Cardiac muscle cell (in vitro differentiated cells and primary cell): ENCODE measurements at places on chromosomes 11 and 22. TPM values are rescaled to one million over a fixed set of nuclear protein-coding genes. Genes with fewer than 3 reads are reported as not detected.

- peak; percentile 14 for DNase-seq
Measured at GRCh38 chr22:33076343-33076742, 18.2 kb upstream of the SYN3 start.

KCNK4 gene
- not detected in 2 replicates for total RNA-seq

GRCh38 chr11:64485074-64485473 lies 105.9 kb upstream of the SLC22A12 start:
- DNase-seq = no peak

DNA sequence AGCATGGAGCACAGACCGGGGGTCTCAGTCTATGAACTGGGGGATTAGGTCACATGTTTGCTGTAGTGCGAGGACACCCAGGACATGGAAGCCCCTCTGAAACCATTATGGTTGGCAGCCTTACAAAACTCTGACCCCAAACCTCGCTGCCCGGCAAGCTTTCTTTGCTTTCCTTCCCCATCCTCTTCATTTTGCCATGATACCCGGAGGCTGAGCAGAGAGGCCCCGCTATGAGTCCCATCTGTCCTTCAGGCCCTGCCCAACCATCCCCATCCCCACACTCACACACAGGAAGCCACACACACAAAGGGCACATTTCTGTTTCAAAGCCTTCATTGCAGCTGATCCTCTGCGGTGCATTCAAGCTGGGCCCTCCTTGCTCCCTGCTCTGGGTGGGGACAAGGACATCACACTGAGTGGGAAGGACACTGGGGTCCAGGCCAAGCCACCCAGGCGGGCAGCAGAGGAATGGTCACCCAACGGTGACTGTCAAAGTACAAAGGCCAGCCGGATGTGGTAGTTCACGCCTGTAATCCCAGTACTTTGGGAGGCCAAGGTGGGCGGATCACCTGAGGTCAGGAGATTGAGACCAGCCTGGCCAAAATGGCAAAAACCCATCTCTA lies 176.5 kb downstream of the CTTN start:
- DNase-seq = no peak

RHOD gene
- 48.5 and 71.7 TPM in 2 replicates for total RNA-seq

DNA sequence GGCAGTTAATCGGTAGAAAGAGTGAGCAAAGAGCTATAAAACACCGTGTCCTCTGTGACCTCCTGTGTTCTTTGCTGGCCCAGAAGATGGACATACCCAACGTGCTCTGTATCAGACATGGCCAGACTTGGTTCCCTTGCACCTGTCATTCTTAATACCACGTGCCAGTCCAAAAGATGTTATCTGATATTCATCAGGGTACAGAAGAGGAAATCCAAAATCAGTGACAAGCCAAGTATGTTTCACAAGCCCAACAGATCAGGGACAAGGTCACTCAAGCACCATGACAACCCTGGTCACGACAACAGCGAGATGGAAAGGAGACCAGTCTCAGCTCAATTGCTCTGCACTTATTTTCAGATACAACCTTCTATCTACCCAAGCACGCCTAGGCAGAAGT lies 3.4 kb downstream of the LRP4 start:
- no peak for DNase-seq

DNA sequence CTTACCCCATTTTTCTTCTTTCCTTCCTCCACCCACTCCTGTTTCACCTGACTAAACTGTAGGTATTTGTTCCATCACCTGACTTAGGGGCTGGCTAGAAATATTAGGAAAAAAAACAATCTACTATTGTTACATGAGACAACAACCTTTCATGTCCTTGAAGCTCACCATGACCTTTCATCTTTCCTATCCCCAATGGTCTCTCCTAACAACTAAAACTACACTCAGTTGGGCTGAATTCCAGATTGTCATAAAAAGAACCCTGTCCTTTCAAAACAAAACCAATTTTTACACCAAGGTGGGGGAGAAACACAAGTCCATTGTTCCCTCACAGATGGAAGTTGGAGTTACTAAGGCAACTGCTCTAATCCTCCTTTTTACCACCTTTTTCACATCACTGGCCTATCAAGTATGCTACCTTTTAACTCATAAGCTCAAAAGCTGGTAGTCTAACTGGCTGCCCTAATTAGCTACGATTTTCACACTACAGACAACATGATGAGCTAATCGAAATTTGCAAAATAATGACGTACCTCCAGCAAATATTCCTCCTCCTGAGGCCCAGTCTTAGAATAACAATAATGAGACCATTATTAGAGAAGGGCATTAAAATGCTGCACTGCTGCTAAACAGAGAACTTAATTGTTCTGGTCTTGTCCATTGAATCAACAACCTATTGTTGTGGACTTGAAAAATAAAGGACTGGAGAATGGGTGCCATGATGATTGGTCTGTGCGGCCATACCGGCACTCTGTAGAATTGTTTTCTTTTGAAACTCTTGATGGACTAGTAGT lies 46.5 kb upstream of the SOX6 start:
- no peak for DNase-seq

DNA sequence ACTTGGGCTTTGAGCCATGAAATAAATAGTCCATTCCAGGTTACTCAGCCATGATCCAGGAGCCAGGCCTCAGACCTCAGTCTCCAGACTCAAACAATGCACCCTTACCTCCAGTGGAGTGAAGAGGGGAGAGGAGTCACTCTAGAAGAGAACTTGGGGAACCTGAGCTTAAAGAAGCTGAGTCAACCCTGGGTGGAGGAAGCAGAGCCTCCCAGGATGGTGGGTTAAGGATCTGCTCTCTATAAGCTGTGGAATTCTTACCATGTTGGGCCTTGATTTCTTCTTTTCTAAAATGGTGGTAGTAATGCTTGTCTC lies 113.2 kb downstream of the NECTIN1 start:
- DNase-seq = no peak

DNA sequence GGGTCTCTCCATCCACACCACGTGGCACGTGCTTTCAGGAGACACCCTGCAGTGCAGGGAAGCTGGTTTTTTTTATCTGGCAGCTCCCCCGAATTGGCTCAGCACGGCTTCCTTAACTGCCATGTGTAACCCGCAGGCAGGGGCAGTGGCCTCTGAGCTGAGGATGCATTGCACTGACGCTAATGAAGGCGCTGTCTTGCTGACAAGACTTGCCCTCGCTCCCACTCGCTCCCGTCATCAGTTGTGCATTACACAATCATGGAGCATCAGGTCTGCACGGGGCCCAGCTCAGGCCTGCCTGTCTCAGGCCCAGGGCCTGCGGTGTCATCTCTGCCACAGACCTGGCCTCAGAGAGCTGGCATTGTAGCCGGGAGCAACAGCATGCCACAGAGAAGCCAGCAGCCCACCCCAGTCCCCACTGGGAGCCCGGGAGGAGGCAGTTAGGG lies 95.9 kb downstream of the ARHGAP8 start:
- DNase-seq = peak; percentile 46

DNA sequence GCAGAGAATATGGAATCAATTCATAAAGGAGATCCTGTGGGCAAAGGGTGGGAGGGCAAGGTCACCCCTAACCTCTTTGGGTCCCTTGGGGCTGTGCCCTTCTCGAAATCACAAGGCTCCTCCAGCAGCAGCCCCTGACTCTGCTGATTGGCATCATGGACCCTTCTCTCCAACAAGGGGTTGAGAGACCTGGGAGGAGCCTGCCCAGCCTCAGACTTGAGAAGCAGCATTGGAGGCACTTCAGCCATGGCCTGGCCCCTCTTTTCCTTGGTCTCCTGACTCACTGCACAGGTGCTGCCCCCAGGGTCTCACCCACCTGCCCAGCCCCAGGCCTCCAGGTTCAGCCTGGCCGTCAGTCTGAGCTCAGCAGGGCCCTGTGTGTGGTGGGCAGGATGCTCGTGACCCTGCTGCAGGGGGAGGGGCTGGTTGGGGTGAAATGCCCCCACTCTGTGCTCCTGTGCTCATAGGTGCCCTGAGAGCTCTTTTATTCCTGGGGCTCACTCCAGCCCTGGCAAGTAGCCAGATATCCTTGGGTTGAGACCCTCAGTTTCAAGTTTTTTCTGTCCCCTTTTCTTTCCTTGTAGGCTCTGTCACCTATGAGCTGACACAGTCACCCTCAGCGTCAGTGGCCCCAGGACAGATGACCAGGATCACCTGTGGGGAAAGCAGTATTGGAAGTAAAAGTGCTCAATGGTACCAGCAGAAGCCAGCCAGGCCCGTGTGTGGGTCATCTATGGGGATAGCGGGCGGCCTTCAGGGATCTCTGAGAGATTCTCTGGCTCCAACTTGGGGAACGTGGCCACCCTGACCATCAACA lies 110.8 kb downstream of the GGTLC2 start:
- DNase-seq = no peak

OR8D4 gene
- not detected in 2 replicates for total RNA-seq

DNA sequence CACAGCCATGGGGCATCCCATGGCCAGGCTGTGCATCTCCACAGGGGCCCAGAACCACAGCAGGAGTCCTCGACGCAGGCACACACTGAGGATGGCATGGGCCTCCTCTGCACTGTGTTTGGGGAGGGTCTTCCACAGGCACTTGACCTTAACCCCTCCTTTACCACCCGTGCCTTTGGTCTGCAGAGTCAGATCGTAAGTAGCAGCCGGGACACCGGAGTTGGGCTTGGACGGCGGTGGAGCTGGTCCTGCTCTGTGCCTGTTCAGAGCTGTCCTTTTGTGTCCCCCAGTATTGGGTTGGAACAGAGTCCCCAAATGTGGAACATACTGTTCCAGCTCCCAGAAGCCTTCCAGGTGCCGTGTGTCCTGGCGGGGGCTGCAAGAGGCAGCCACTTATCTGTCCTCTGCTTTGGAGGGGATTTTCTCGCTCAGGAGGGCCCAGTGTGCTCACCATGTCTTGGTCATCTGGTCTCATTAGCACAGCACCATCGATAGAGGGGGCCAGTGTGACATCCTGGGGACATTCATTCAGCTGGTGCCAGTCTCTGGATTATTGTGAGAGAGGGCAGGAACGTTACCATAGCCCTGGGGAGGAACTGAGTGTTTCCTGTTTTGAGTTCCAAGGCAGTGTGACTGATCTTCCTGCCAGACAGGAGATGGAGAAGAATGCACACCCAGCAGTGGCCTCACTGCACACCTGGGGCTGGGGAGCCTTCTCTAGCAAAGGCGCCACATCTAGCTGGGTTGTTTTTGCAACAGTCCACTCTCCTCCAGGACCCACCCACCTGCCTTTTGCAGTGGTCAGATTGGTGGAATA lies 12.4 kb downstream of the CRELD2 start:
- DNase-seq = peak; percentile 87

DNA sequence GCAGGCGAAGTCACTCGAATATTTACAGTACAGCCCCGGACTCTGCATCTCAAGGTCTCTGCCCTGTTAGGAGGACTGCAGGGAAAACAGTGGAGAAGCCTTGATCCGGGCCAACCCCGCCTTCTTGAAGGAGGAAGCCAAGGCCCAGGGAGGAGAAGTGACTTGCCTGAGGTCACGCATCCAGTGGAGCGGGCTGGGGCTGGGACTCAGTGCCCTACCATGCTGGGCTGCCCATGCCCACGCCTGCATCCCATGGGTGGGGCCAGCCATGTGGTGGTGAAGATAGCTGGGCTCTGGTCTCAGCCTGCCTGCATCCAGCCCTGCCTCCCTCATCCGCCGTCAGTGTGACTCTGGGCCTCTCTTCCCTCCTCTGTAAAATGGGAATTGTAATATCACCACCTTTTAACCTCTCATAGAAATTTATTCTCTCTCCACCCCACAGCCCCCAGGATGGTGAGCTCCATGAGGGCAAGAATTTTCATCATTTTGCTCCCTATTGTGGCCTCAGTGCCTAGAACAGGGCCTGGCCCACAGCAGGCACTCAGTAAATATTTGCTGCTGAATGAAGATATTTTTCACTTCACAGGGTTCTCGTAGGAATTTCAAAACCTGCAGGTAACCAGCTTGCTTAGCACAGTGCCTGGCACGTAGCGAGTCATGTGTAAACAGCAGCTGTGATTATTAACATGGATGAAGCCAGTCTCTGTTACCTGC lies 57.3 kb downstream of the OTOG start:
- no peak for DNase-seq

- DNase-seq = no peak
Measured at GRCh38 chr11:113341388-113342165, 27.2 kb downstream of the TTC12 start.

DNA sequence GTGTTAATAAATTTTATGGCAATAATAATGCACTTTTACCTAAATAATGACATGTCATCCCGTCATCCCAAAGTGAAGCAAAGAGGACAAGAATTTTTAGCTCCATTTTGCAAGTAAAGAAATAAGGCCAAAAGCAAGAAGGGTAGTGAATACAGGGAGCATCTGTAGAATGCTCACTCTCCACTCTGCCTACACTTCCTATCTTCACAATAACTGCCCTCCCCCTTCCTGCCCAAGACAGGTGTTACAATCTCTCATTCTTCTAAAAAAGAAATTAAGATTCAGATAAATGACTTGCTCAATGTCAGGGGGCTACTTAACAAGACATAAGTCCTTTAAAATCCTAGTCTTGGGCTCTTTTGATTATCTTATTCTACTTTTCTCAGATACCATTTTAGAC lies 8.9 kb downstream of the RDX start:
- DNase-seq = no peak

SCT gene
- total RNA-seq = 4.3 and 4.4 TPM in 2 replicates

DNA sequence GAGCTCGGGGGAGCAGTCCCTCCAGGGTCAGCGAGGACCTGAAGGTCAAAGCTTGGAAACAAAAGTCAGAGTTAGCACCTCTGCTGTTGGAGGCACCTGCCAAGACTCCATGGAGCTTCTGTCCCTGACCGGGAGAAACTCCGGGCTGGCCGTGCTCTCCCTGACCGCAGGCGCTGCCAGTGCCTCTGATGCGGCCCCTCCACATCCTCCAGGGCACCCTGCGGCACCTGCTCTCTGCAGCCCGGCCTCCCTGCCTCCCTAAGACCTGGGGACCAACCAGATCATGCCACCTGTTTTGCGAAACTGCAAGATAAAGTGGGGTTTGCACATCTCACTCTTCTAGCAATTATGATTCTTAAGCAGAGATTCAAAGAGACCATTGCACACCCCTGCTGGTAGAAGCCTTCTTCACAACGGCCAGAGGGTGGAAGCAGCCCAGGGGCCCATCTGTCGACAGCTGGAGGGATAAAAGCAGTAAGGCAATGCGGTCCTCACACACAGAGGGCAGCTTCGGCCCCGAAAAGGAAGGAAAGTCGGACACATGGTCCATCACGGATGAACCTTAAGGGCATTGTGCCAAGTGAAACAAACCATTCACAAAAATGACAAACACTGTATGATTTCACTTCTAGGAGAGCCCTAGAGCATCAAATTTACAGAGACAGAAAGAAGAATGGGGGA lies 477.1 kb downstream of the BRD1 start:
- no peak for DNase-seq

- DNase-seq = no peak
Measured at GRCh38 chr22:22818861-22819855, 68.5 kb upstream of the IGLL5 start.

DNA sequence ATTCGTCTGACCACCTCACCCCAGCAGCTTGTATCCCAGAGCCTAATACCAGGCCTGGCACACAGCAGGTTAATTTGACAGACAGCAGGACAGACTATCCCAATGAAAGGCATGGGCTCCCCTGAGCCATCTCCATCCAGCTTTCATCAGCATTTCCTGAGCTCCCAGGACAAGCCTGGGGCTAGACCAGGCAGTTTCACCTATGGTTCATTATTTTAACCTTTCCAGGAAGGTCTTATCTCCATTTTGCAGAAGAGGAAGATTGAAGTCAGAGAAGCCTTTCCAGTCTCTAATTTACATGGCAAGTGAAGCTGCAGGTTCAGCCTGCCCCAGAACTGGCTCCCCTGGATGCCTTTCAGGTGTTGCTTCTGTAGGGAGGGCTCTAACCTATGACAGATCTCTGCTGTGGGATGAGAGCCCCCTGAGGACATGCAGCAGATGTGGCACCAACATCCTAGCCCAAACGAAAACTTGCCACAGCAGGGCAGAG lies 17.0 kb downstream of the ARRB1 start:
- no peak for DNase-seq

- DNase-seq = no peak
Measured at GRCh38 chr22:17235149-17235655, 16.0 kb upstream of the ADA2 start.

GLYAT gene
- total RNA-seq = not detected in 2 replicates
